ENCODE measurements at places on chromosomes 5 and 9. TPM values are rescaled to one million over a fixed set of nuclear protein-coding genes. Genes with fewer than 3 reads are reported as not detected.

The ZNF879 gene
- 2.6 TPM for total RNA-seq

The FAM153A gene
- total RNA-seq: not detected

The SLCO6A1 gene
- not detected for total RNA-seq

The LCN15 gene
- 0.13 TPM for total RNA-seq

The NR4A3 gene
- under 0.01 TPM for total RNA-seq

The CATSPER3 gene
- 0.13 TPM for total RNA-seq

The SMIM27 gene
- 5.3 TPM for total RNA-seq

The QRFP gene
- not detected for total RNA-seq

The TEX48 gene
- total RNA-seq: not detected

The ZNF608 gene
- 6.6 TPM for total RNA-seq

DNA sequence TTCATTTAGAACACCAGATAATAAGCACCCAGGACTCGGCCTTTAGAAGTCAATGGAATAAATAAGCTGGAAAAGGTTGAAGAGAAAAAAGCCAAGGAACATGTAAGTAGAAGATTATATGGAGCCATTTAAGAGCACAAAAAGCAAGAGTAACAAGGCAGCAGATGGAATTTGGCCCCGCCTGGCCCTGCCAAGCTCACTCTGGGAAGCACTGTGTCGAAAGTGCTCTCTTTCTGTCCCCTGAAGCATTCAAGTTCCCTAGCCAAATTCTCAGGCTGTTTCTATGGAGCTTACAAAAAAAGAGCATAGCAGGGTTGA, 73.0 kb upstream of the GPR151 start:
- no peak for DNase-seq

DNA sequence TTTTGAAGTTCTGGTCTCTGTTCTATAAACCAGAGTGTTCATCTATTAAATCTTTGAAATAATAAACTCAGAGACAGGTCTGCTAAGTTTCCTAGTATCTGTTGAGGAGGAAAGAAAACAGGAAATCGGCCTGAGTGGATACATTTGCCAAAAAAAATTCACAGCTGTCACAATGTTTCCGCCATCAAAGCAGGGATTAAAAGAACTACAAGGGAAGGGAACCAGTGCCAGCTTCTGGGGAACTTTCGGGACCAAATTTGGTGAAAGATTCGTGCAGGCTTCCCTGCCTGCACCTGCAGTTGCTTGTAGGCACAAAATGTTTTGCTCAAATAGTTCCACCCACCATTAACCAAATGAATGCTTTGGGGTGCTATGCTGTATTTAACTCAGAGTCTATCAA, 267.5 kb downstream of the MSX2 start:
- DNase-seq: no peak

GRCh38 chr9:129904734-129905133, 69.5 kb downstream of the USP20 start:
- no peak for DNase-seq

- no peak for DNase-seq
Observed at GRCh38 chr9:21037278-21037677, 5.8 kb upstream of the HACD4 start.

- DNase-seq: no peak
Observed at GRCh38 chr5:134559672-134560071, 34.2 kb downstream of the JADE2 start.

GRCh38 chr5:178793151-178793550, 62.7 kb upstream of the ZNF354A start:
- DNase-seq: no peak

DNA sequence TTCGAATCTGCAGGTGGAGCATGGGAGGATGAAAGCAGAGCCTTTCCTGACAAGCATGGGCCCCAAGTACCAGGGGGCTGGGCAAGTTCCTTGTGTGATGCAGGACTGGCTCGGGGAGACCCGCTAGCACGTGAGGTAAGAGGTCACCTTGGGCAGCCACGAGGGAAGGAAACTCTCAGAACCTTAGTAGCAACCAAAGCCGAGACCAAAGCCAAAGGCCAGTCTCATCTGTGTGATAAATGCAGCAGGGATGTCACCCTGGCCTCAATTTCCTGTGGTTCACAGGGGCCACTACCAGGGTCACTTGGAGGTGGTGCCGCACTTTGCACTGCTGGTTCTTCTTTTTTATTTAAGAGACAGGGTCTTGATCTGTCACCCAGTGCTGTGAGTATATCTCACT, 39.5 kb downstream of the PRRT1B start:
- DNase-seq: no peak

GRCh38 chr5:22372376-22372775, 480.8 kb downstream of the CDH12 start:
- DNase-seq: no peak

GRCh38 chr9:68574150-68574549, 33.5 kb upstream of the TMEM252 start:
- no peak for DNase-seq

DNA sequence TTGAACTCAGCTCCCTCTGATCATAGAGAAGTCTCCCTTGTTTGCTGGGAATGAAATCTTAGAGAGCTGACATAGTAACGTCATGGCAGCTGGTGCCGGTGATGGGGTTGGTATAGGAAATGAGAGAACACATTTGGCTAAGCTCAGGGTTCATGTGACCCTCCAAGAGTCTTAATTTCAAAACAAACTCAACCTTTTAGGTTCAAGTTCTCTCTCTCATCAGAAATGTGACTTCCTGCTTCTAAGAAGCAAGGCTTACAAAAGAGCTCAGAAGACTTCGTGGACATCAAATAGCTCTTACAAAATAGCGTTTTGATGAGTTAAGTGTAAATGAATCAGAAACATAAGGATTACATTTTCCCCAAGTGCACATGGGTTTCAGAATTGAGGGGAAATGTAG, 97.3 kb downstream of the PAPPA start:
- no peak for DNase-seq

GRCh38 chr9:16515879-16516301, 354.6 kb downstream of the BNC2 start:
- DNase-seq: peak; percentile 79

- DNase-seq: no peak
Observed at GRCh38 chr5:167061695-167062094, 1229.8 kb upstream of the WWC1 start.

DNA sequence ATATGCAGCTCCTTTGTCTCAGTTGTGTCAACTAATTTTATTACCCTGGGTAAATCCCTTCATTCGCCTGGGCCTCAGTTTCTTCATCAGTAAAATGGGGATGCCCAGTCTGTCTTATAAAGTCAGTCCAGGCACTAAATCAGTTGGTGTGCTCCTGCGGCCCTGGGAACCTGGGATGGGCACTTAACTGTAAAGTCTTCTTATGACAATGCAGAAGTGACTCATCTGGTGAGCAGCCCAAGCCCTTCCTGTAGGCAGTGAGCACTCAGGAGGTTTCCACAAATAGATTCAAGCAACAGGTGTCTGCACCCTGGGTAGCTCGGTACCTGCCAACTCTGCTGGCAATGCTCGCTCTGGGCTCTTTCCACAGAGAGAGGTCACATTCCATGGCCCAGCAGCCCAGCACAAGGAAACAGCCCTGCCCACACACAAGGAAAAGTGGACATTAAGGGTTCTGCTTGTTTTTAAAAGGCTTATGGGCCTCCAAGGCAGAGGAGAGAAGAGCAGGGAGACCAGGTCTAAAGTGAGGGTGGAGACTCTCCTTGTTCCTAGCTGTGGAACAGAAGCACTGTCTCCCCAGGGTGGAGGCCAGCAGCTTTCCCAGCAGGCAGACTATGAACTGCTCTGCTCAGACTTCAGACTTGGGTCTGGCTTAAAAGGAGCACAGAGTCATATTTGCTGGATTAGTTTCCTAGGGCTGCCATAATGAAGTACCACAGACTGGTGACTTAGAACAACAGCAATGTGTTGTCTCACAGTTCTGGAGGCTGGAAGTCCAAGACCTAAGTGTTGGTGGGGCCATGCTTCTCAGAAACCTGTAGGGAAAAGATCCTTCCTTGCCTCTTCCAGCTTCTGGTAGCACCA, 89.7 kb upstream of the ADRA1B start:
- peak; percentile 1 for DNase-seq

DNA sequence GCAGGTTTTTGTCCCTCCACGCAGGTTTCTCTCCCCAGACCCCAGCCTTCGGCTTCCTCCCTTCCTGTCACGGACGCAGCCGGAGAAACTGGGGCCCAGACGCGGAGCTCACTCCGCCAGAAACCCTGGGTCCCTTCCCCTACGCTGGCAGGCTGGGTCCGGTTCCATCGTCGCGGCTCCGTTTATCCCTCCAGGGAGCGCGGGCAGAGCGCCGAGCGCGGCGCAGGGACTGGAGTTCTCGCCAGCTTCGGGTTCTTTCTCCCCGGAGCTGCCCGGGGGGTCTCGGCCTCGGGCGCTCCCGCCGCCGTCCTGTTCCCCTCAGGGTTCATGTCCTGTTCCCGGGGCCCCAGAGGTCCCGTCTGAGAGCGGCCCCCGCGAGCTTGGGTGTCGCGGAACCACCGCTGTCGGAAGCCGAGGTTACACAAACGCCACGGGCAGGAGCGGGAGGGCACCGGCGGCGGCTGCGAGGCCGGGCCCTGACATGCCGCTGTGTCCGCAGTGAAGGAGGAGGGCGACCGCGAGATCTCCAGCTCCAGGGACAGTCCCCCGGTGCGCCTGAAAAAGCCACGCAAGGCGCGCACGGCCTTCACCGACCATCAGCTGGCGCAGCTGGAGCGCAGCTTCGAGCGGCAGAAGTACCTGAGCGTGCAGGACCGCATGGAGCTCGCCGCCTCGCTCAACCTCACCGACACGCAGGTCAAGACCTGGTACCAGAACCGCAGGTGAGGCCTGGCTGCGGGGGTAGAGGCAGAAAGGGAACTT, 4.6 kb downstream of the BARHL1 start:
- DNase-seq: no peak

- DNase-seq: peak; percentile 56
Observed at GRCh38 chr5:134510970-134511795, 14.3 kb upstream of the JADE2 start.

DNA sequence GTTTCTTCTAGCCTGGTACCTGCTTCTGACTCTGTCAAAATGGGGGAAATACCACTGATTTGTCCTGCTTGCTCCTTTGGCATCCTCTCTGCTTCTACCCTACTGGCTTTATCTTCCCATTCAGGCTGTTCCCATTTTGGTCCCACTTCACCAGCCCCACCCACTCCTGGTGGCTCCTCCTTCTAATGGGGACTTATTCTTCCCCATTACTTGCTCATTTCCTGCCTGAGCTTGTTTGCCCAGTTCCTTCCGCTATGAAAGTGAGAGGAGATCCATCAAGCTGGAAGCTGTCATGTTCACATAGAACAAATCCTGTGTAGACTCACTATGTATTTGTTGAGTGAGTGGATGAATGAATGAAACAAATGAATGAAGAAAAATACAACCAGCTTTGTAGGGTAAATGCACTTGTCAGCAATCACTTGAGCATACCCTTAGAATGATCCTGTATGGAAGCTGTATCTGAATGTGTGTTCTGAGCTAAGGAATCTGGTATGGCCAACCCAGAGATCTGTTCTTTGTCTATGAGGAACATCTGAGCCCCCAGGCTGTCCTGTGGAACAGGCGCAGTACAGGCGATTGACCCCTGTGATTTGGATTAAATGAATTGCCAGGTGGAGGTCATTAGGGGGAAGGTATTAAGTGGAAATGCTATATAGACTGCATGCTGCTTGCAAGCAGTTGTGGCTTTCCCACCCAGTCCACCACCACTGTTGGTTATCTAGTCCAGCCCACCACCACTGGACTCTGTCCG, 89.5 kb downstream of the APBA1 start:
- no peak for DNase-seq

GRCh38 chr9:126488881-126489404, 124.8 kb upstream of the LMX1B start:
- no peak for DNase-seq

GRCh38 chr9:70218767-70219166, 40.0 kb upstream of the SMC5 start:
- no peak for DNase-seq

GRCh38 chr5:133930061-133930812, 38.2 kb downstream of the C5orf15 start:
- DNase-seq: peak; percentile 30

GRCh38 chr5:56813302-56813701, 2.0 kb upstream of the MAP3K1 start:
- DNase-seq: no peak
